Type B pancreatic cell (in vitro differentiated cells): ENCODE measurements at places on chromosomes 7 and 10. TPM values are rescaled to one million over a fixed set of nuclear protein-coding genes. Genes with fewer than 3 reads are reported as not detected.

DNA sequence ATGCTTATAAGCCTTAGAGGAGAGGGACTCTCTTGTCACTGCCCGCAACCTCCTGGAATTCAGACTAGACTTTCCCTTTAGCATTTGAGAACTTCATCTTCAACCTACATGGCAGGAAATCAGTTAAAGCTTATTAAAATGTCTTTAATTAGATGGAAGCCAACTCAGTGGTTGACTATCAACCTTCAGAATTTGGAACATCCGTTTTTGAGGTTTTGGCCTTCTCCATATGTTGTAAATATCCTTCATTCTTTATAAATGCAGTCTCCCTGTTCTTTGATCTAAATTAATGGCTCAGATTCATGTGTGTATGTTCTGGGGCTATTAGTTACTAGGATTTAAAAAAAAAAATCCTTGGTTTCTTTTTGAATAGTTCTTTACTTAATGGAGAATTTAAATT lies 85.0 kb downstream of the ANKRD61 start:
- no peak for DNase-seq

GRCh38 chr10:77486517-77486916 lies 151.1 kb downstream of the KCNMA1 start:
- DNase-seq: no peak

DNA sequence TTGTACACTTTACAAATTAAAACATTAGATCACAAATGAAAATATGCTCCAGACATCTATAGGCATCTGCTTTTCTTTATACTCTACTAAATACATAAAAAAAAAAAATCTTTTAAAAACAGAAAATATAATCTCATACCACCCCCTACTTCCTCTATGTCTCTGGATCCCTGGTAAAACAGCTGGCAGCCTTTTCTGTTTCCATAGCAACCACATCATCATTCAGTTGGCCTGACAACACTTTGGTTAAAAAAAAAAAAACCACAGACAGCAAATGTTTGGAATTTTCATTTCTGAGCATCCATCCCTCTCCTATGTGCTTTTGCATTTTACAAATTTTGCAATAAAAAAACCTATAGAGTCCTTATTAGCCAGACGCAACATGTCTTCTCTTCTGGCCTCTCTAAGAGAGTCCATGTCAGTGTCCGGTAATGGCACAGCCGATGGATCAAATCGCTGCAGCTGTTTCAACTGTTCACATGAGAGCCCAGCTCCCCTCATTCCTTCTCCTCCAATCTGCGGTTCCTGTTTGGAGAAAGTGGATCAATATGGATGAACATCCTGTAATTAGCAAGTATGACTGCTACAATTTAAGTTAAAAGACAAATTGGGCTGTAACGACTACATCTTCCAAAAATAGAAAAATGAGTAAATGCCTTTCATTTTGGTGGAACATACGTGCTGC lies 105.6 kb downstream of the NSUN6 start:
- no peak for DNase-seq

STEAP4 gene
- total RNA-seq: 1.2 and 1.6 TPM in 2 replicates

MYOF gene
- total RNA-seq: 49.4 and 79.8 TPM in 2 replicates

SUN1 gene
- 121 and 146 TPM in 2 replicates for total RNA-seq

ALKBH4 gene
- total RNA-seq: 11.2 and 13.3 TPM in 2 replicates

ACHE gene
- total RNA-seq: 7.1 and 10.4 TPM in 2 replicates
